Stomach (tissue), 19 donors: ENCODE measurements at places on chromosomes 3 and 15.

- peak; percentile 80 for DNase-seq
Observed at GRCh38 chr3:157089455-157090221, 70.3 kb downstream of the CCNL1 start.

- no peak for DNase-seq
Observed at GRCh38 chr3:14138878-14139655, 14.2 kb downstream of the TMEM43 start.

DNA sequence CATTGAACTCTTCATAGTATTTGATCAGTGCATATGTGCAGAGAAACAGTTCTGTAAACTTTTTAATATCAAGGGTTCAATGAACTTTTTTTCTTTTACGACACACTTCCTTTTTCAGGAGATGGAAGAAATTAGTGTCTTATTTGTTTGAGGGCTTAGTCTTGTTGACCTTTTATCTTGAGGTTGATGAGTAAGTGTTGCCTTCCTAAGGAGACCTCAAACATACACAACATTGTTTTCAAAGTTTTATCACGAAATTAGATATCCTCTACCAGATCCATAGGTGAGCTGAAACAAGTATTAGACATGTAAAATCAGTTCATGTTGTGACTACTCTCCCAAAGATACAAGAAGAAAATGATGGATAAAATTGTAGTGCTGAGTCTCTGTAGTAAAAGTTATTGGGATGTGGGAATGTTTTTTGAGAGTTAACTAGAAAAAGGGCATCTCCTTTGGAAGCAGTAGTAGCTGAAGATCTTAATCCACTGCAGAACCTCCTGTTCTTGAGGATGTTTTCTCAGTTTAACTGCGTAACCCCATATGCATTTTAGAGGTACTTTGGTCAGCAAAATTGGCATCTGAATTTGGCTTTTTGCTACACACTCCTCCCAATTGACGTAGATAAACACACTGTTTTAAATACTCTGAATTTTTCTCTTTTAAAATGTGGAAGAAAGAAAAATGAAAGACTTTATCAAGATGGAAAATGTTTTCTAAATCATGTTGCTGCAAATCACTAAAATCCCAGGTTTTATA lies 116.8 kb downstream of the GALK2 start:
- no peak for DNase-seq

GRCh38 chr3:119731560-119732343 lies 28.9 kb downstream of the CFAP91 start:
- DNase-seq, result no peak

- no peak for DNase-seq
Observed at GRCh38 chr3:140406655-140407054, 271.2 kb upstream of the TRIM42 start.

DNA sequence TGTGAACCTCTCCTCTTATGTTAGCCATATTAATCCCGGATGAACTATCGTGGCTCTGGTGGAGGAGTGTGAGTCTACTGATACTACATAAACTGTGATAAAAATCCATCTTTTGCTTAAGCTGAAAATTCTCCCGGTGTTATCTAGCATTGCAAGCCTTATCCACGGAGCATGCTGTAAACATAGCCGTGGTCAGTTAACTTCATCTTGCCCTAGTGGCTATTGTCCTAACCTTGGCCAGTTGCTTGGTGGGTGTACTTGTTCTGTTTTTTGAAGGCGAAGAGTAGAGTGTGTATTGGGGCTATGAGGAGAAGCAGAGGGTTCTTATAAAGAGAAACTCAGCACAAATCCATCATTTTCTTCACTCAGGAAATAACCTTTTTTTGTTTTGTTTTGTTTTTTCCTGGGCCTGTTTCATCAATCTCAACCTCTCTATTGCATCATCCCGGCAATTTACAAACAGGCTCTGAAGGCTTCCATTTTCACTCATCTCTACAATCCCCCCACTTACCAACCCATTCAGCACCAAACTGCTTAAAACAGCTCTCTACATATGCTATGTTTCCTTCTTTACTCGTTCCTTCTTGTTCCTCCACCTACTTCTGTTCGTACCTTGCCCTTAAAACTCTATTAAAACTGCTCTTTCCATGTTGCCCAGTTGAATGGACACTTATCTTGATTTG lies 135.5 kb upstream of the PTX3 start:
- no peak for DNase-seq

DNA sequence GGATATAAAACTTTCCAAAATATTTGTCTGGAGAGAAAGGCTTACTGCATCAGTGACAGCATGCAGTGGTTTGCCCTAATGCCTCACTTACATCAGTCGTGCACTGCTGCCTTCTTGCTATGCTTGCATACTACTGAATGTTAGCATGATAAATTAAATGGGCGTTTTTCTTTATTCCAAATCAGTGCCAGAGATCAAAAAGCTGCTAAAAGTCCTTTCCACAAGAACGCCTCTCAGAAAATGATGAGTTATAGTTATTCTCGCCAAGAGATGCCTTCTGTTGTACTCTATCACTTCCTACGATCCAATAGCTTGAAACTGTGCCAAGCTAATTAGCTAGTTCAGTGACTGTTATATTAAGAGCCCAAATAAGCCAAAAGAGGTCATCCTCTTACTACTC lies 345.8 kb upstream of the ROBO2 start:
- DNase-seq, result no peak

GRCh38 chr3:141986548-141987107 lies 110.2 kb downstream of the ATP1B3 start:
- DNase-seq, result no peak

- no peak for DNase-seq
Observed at GRCh38 chr3:58048301-58048700, 40.1 kb downstream of the FLNB start.

- DNase-seq, result peak; percentile 77
Observed at GRCh38 chr3:191329654-191330529, at the start of gene UTS2B. Gene UTS2B, minus strand, starts transcription at chr3:191330526. Its CDS starts 48,337 bp downstream, at chr3:191282189.

DNA sequence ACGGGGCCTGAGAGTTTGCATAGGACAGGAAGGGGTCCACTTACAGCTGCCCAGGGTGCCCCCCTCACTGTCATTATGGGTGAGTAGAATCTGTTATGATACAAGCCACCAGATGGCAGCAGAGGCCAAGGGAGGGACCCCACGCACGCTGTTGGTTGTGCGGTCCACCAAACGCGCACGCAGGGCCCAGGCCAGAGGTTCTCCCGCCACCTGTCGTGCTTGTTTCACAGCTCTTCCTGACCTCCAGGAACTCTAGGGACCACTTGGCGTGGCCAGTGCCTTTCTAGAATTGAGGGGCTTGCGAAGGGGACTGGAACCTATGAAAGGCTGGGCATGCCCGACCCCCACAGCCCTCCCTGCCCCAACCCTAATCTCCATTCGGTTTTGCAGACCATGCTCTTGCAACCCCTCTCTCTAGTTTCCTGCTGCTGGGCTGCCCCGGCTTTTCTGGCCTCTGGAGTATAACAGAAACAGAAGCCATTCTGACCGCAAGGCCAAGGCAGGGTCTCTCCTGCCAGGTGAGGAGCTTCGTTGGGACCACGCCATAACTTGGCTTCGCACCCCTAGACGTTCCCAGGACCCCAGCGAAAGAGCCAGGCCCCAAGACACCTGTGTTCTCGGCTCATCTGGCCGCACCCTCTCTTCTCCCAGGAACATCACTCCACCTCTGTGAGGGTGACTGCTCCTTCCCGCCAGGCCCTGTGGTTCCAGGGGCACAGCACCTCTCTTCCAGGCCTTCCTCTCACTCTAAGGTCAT lies 46.0 kb downstream of the ALDH1L1 start:
- DNase-seq, result peak; percentile 86

DNA sequence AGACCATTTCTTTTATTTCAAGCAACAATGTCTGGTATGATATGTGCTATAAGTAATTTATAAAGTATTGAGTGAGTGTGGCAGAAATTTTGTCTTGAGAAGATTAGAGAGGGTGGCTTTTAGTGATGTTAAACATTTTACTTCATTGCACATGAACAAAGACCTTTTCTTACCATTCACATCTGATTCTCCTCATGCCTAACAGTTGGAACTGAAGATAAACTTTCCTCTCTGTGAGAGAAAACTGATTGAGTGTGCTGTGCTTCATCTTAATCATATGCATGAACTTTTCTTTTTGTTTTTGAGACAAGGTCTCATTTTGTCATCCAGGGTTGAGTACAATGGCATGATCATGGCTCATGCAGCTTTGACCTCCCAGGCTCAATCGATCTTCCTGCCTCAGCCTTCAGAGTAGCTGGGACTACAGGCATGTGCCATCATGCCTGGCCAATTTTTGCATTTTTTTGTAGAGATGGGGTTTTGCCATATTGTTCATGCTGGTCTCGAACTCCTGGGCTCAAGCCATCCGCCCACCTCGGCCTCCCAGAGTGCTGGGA lies 377.7 kb upstream of the GOLIM4 start:
- no peak for DNase-seq

- DNase-seq, result no peak
Observed at GRCh38 chr15:98443526-98443925, 204.8 kb upstream of the IGF1R start.

GRCh38 chr15:76642671-76643070 lies 262.5 kb downstream of the SCAPER start:
- no peak for DNase-seq

DNA sequence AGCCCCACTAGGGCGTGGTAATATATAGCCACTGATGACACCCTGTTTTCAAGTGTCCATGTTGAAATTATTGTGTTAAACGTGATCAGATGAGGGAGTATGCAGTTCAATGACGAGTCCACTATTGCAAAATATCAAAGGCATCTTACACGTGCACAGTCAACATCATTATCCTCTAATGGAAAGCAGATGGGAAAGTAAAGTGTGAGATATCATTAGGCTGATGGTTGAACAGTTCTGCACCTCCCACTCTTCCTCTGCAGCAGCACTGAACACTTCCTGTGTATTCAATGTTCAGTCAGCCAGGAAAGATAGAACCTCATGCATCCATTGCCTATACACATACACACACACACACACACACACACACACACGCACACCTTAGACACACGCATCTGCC lies 431.8 kb upstream of the CCDC54 start:
- DNase-seq, result peak; percentile 23

DNA sequence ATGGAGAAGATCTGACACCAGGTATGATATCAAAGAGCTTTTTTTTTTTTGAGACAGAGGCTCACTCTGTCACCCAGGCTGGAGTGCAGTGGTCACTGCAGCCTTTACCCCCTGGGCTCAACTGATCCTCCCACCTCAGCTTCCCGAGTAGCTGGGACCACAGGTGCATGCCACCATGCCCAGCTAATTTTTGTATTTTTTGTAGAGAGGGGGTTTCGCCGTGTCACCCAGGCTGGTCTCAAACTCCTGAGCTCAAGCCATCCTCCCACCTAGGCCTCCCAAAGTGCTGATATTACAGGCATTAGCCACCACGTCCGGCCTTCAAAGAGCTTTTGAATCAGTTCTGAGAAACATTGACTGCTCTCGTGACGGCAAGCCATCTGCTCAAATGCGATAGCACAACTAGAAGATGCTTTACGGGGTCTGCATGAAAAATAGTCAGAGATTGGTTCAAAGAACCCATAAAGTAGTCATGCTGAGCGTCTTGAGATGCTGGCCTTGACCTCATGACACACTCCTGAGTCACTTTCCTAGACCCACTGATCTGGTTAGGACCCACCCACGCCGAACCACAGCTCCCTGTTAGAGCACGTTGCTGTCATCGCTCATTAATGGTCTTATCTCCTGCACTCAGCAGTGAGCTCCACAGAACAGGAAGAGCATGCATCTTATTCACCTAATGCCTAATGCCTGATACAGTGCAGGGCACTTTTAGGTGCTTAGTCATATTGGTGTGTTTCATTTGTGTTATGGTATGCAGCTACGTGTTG lies 57.0 kb upstream of the NR2F2 start:
- no peak for DNase-seq

GRCh38 chr15:44956388-44956787 lies at the start of gene TERB2:
Gene TERB2, plus strand, starts transcription at chr15:44956687. Its CDS starts 32 bp downstream, at chr15:44956719.
- DNase-seq, result no peak

- no peak for DNase-seq
Observed at GRCh38 chr3:174253196-174253823, 605.8 kb upstream of the NAALADL2 start.

DNA sequence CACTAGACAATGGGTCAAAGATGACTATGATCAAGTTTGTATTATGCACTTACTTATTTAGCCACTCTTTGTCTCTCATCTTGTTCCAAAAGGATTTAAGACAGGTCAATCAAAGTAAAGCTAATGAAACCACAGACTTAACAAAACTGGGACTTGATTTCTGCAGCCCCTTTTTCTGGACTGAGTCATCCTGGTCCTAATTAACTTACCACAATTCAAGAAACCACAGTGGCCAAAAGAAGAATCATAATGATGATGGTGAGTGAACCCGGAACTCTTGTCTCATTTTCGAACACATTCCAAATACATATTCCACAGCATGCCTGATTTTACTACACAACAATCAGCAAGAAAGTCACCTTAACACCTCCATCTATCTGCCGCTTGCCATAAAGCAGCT lies 1333.0 kb downstream of the ROBO1 start:
- no peak for DNase-seq

DNA sequence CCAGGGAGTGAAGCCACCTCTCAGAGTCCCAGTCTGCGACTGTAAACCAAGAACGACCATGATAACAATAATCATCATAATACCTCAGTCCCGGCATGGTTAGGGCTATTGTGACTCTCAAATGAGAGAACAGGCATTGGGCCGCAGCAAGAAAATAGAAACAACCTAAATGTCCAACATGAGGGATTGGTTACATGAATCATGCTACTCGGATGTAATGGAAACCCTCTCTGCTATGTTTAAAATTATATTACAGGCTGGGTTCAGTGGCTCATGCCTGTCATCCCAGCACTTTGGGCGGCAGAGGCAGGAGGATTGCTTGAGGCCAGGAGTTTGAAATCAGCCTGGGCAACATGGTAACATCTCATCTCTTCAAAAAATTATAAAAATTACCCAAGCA lies 2.8 kb downstream of the CPN2 start:
- no peak for DNase-seq

DNA sequence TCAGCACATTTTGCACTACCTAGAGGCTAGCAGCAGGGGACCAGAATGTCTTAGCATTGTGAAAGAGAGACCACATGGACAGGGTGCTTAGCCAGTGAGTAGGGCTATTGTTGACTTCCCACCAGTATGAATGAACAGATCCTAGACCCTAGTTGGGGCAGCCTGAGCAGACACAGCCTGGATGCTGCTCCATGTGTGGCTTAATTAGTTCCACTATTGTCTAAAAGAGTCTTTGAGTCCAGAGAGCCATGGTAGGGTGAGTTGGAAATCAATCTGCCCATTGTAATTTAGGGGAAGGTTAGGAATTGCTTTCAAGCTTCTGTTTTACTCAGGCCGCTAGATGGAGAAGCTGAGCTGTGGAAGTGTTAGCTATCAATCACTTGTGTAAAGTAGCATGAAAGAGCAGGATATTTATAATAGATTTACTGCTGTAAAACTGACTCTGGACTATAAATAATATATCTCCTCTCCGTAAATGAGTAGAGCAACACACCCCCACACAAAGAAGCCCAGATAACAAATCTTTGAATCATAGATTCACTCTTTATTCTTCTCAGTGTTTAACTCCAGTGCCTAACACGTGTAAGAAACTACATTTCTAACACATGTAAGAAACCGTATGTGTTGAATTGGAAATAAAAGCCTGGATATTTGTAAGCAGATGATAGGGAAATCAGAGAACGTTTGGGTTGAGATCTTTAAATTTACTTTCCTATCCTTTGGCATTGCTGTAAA lies 4.1 kb upstream of the GCSAM start:
- no peak for DNase-seq

- no peak for DNase-seq
Observed at GRCh38 chr3:183518491-183519251, 36.8 kb downstream of the KLHL6 start.
